Activated naive CD8-positive, alpha-beta T cell treated with anti-CD3 and anti-CD28 coated beads, Interleukin-2, amount 10 ng/mL, durations not matched to agents 7 days and 5 days (primary cell): ENCODE measurements at places on chromosomes 13 and 19. TPM values are rescaled to one million over a fixed set of nuclear protein-coding genes. Genes with fewer than 3 reads are reported as not detected.

GRCh38 chr13:43272851-43273250 lies 249.5 kb downstream of the DNAJC15 start:
- no peak for DNase-seq

- DNase-seq = no peak
These were observed 16.8 kb downstream of the SPART start for GRCh38 chr13:36329361-36329760.

DNA sequence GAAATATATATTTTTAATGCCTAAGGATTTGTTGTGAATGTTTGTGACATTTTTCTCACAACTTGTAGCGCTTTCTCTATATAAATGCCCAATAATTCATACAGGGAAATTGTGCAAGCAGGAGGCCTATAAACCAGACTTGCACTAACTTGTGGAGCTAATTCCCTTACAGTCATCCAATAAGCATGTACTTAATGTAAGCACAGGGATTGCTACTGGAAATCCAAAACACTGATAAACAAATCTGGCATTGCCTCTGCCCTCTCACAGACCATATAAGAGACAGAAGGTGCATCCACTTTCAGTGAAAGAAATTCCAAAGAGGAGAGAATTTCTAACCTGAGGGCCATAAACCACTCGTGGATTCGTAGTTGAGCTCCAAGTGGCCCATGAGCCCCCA lies 518.8 kb downstream of the MYO16 start:
- DNase-seq = no peak

- DNase-seq = no peak
These were observed 18.9 kb upstream of the ZNRF4 start for GRCh38 chr19:5436106-5436947.

GRCh38 chr13:30753030-30753616 lies 17.8 kb downstream of the ALOX5AP start:
- no peak for DNase-seq

The TYROBP gene
- total RNA-seq = 11.2 TPM

The C13orf42 gene
- total RNA-seq = not detected

The SH2D3A gene
- 35.7 TPM for total RNA-seq

The UPF3A gene
- total RNA-seq = 68.7 TPM

The LRRC4B gene
- not detected for total RNA-seq
